Stimulated activated CD4-positive, alpha-beta T cell treated with anti-CD3 and anti-CD28 coated beads, Interleukin-1b, Interleukin-23, amount 100 ng/mL, for 1 hour (primary cell): ENCODE measurements at places on chromosomes 13 and 19.

GRCh38 chr13:109394311-109394988, 391.9 kb downstream of the IRS2 start:
- DNase-seq = no peak

- DNase-seq = no peak
These were observed 42.3 kb downstream of the POLR1D start for GRCh38 chr13:27663947-27664346.

GRCh38 chr13:39531646-39532045, 71.3 kb downstream of the LHFPL6 start:
- DNase-seq = no peak

DNA sequence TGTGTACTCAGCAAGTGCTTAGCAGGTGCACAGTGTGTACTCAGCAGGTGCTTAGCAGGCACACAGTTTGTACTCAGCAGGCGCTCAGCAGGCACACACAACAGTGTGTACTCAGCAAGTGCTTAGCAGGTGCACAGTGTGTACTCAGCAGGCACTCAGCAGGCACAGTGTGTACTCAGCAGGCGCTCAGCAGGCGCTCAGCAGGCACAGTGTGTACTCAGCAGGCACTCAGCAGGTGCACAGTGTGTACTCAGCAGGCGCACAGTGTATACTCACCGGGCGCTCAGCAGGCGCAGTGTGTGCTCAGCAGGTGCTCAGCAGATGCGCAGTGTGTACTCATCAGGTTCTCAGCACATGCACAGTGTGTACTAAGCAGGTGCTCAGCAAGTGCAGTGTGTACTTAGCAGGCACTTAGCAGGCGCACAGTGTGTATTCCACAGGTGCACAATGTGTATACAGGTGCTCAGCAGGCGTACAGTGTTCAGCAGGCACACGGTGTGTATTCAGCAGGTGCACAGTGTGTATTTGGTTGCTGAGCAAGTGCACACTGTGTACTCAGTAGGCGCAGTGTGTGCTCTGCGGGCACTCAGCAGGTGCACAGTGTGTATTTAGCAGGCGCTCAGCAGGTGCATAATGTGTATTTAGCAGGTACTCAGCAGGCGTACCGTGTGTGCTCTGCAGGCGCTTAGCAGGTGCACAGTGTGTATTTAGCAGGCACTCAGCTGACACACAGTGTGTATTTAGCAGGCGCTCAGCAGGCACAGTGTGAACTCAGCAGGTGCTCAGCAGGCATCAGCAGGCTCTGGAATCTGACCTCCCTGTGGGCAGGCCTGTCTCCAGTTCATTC, 15.1 kb downstream of the CRTC1 start:
- DNase-seq = no peak

GRCh38 chr19:38115271-38115802, 108.7 kb downstream of the DPF1 start:
- no peak for DNase-seq
